ENCODE measurements at places on chromosomes 4 and X.

GRCh38 chrX:24020306-24020876 lies 6.6 kb downstream of the KLHL15 start:
- no peak for DNase-seq

DNA sequence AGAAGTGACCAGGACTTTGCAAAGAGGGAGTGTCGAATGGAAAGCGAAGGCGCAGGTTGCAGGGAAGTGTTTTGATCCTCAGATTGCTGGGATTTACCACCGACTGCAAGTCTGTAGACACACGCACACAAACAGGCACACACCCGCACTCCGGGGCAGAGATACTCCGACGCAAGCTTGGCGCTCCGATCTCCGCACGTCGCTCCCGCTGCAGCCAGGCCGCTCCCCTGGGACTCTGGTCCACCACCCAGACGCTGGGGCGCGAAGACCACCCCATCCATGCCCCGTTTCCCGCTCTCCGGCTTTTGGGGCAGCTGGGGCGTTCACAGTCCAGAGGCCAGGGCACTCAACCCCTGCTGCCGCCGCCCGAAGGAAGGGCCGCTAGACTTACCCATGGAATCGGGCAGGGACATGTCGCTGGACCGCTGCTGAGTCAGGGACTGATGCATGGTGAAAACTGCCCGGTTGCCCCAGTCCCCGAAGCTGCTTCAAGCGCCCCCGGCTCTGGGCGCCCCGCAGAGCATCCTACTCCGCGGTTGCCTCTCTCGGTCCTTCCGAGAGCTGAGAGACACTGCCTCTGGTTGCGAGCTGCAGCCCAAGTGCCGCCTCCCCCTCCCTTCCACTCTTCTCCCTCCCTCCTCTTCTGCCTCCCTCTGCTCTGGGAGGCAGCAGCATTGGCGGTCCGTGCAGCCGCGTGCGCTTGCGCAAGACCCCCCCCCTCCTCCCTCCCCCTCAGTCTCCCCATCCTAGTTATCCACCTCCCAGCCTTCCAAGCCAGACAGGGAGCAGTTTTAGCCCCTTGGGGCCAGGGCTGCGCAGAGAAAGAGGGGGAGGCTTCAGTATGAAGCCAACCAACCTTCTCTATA lies at the start of gene TMEM255A:
Gene TMEM255A, minus strand, starts transcription at position 601 of the 866 bp plus-strand sequence. Its CDS starts 152 bp downstream, at position 449.
- DNase-seq, result no peak

DNA sequence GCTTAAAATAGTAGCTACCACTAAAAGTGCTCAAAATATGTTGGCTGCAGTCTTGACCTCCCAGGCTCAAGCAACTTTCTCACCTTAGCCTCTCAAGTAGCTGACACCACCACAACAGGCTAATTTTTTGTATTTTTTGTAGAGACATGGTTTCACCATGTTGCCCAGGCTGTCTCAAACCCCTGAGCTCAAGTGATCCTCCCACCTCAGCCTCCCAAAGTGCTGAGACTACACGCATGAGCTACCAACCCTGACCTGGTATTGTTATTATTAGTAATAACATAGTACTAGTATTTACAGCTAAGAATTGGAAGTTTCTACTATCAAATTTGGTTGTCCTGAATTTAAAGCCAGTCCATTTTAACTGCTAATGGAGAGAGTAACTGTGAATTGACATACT lies 18.0 kb downstream of the STAP1 start:
- DNase-seq, result no peak

GRCh38 chrX:153583433-153583832 lies 15.5 kb downstream of the CCNQ start:
- no peak for DNase-seq

- DNase-seq, result no peak
Measured at GRCh38 chr4:181650033-181650825, 593.0 kb upstream of the TENM3 start.

DNA sequence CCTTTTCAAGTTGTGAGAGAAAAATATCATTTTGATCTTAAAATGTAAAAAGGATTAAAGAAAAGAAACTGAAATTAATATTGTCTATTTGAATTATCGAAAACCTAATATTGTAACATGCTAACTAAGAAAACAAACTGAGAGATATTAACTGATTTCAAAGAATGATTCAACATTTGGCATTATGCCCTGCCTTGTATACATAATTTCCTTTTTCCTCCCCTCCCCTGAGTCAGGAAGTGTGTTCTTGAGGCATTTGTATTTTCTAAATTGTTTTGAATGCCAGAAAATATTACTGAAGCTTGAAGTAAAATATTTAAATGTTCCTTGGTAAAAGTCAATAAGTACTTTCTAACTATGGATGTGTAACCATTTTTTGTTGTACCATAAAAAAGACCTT lies 49.4 kb downstream of the RPS6KA3 start:
- DNase-seq, result peak; percentile 55

DNA sequence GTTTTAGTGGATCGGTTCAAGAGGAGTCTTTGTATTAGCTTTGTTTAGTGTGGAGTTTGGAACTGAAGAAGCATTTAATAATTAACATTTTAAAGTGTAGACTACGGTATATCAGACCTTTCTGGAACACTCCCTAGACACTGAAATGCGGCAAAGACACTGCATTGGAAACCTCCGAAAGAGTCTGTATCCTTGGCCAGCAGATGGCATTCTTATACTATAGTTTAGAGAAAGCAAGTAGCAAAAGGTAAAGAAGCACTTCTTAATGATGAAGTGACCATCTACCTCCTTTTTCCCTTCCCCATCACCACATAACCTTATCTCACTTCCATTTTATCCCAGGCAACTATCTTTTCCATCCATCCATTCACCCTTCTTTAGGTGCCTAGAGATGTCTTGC lies 7.6 kb downstream of the FABP2 start:
- DNase-seq, result peak; percentile 28

DNA sequence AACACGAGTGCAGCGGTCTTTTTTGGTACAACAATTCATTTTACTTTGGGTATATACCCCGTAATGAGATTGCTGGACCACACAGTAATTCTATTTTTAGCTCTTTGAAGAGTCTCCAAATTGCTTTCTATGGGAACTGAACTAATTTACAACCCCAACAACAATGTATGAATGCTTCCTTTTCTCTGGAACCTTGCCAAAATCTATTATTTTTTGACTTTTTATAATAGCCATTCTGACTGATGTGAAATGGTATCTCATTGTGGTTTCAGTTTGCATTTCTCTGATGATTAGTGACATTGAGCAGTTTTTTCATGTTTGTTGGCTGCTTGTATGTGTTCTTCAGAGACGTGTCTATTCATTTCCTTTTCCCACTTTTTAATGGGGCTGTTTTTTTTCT lies 240.8 kb downstream of the STK32B start:
- no peak for DNase-seq

GRCh38 chr4:82811838-82812341 lies 13.3 kb upstream of the SCD5 start:
- no peak for DNase-seq

- no peak for DNase-seq
Measured at GRCh38 chr4:16667464-16667863, 231.0 kb downstream of the LDB2 start.

DNA sequence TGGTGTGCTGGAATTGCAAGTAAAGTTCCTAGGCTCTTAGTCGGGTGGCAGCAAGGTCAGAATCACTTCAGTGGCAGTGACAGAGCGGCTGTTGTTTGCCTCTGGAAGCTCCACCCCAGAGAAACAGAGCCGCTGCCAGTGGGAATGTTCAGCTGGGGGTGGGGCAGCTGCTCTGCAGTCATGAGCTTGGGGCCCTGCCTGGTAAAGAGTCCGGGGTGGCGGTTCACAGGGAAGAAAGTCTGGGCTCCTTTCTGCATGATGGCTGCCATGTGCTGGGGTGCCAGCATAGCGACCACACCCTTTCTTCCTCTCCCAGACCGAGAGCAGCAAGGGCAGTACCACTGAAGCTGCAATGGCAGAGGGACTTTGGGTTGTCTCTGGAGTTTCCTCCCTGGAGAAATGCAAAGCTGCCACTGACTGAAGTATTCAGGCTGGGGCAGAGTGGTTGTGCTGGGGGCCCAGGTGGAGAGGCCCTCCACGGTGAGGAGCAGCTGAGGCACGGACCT lies 108.8 kb upstream of the CENPE start:
- peak; percentile 21 for DNase-seq

- peak; percentile 20 for DNase-seq
Measured at GRCh38 chrX:80578517-80579105, 158.4 kb downstream of the TENT5D start.

DNA sequence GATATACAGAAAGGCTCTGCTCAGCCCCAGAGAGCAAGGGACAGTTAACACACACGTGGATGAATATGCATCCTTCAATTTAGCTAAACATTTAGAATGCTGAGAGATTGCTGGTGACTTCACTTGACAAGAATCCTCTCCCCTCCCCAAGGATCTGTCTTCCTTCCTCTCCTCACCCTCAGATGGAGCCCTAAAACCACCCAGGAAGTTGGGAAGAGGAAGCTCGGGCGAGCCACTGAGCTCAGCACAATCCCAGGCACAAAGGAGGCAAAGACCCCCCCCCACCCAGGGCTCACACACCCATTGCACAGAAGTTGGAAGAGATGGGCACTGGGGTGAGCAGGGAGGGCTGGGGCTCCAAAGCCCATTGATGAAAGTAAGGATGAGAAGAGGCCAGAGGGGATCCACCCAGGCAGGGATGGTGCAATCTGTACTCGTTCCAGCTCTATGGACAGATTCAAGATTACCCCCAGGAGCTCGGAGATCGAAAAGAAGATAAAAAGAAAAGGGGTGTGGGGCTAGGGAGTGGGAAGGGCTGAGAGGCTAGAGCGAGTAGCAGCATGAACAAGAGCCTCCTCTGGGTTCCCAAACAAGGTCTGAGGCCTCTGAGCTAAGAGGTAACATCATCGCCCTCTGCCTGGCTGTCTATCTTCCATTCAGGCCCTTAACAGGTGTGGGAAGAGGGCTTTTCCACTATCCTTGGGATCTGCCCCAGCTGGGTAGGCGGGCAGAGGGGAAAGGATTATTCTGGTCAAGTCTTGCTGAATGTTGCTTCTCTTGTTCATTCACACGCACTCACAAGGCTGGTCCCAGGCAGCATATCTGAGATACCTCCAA lies 1.2 kb downstream of the TFE3 start:
- no peak for DNase-seq

- DNase-seq, result no peak
Measured at GRCh38 chr4:190018201-190018920, 8.7 kb downstream of the FRG2 start.

GRCh38 chr4:55364691-55365344 lies 18.8 kb downstream of the SRD5A3 start:
- DNase-seq, result no peak

GRCh38 chrX:134821370-134821769 lies 163.1 kb upstream of the PLAC1 start:
- DNase-seq, result peak; percentile 10

DNA sequence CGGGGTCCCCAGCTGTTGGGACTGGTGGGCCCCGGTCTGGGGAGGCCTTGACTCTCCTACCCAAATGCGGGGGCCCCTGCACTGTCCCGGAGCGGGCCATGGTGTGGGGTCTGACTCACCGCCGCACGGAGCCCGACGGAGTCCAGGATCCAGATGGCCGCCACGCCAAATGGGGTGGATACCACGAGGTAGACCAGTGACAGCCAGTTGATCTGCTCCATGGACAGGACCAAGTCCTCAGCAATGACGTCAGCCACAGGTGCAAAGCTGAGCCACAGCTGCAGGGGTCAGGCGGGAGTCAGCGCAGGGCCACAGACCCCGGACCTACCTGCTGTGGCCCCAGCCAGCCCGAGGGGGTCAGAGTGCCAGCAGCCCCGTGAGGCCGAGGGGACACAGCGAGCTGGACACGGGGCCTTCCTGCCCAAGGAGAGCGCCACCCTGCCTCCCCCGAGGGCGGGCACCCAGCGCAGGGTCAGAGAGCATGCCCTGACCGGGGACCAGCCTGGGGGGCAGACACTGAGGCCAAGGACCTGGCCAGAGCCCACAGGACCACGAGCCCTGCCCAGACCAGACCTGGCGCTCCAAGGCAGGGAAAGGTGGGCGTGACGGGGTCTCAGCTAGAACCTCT lies 2.4 kb downstream of the SLC49A3 start:
- DNase-seq, result no peak

- DNase-seq, result no peak
Measured at GRCh38 chrX:152259150-152259549, 120.8 kb upstream of the MAGEA10 start.

DNA sequence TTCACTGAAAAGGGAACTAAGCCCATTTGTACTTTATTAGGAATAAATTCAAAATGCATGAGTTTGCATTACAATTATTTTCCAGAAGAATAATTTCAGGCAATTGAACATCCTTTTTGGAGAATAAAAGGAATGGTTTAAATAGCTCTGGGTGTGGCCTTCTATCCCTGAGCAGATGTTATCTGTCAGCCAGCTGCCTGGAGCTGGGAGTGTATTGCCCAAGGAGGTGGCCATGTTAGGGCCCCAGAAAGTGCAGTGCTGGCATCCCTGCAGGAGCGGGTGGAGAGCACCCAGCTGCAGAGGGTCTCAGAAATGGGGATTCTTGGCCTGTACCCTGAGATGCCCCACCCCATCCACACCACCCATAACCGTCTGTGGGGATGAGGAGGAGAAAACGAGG lies 21.6 kb upstream of the VEGFD start:
- peak; percentile 21 for DNase-seq

DNA sequence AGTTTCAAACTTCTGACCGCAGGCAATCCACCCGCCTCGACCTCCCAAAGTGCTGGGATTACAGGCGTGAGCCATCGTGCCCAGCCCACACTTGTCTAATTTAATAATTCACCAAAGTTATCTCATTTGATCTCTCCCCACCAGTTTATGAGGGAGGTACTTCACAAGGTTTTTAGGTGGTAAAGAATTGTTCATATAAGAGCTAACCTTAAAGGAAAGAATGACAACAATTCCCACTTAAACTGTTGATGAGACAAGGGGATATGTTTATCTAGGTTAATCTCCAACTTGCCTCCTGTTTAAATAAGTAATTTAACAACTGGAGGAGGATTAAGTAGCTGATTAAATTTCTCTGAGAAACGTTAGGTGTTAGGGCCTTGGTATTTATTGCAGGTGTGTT lies 117.6 kb upstream of the CBLL2 start:
- no peak for DNase-seq

GRCh38 chr4:101037249-101037648 lies 310.1 kb downstream of the PPP3CA start:
- DNase-seq, result no peak

DNA sequence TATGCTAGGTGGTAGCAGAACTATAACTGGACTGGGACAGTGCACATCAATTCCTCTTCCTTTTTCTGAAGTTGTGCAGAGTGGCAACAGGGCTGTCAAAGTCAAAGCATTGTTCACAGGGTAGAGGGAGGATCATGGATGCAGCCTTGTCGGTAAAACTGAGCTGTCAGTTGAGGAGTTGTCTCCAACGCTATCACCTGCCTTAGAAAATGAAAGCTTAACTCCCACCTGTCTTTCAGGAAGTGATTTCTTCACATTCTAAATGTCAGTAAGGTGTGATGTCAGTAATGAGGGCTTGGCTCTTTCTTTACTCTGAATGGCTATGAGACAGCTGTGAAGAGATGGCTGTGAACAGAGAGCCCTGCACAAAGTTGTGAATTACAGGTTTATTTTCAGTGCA lies 66.4 kb upstream of the BANK1 start:
- no peak for DNase-seq

GRCh38 chrX:107827030-107827831 lies 1.6 kb downstream of the MID2 start:
- DNase-seq, result no peak
